Karpas-422 (cell line): ENCODE measurements at places on chromosomes 6 and 20. TPM values are rescaled to one million over a fixed set of nuclear protein-coding genes. Genes with fewer than 3 reads are reported as not detected.

- no peak overlapping the region for H3K4me3 ChIP-seq
- peak; percentile 69 for DNase-seq
- H3K27me3 ChIP-seq: no peaks in the 10 kb centered on the region
- H3K4me1 ChIP-seq: no peaks in the 10 kb centered on the region
- no peaks in the 10 kb centered on the region for H3K36me3 ChIP-seq
These were observed 597.9 kb downstream of the EPM2A start for GRCh38 chr6:145137425-145137824.

LST1 gene
- 5.1 and 6.6 TPM in 2 replicates for total RNA-seq

FAM50B gene
- 0.48 TPM in 1 of 2 replicates, not detected in the other for total RNA-seq

DNA sequence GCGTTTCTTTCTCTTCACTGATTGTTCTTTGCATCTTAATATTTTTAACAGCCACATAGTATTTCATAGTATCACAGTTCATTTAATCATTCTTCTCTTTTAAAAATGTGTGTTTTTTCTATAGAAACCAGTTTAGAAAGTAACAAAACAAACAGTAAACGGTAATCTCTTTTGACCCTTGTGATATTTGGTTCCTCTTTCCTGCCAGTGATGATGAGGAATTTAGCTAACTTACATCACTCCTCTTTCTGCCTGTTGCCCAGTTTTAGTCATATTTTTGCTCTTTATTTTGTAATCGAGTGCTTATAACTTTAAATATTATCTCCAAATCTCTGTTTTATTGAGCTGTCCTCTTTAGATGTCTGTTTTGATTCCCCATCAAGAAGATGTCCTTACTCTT, 38.1 kb upstream of the ZBTB24 start:
- H3K4me3 ChIP-seq: no peak overlapping the region
- H3K4me1 ChIP-seq: no peaks in the 10 kb centered on the region
- H3K27me3 ChIP-seq: no peaks in the 10 kb centered on the region
- no peaks in the 10 kb centered on the region for H3K36me3 ChIP-seq
- no peak for DNase-seq
- no peak overlapping the region for H3K27ac ChIP-seq

DNA sequence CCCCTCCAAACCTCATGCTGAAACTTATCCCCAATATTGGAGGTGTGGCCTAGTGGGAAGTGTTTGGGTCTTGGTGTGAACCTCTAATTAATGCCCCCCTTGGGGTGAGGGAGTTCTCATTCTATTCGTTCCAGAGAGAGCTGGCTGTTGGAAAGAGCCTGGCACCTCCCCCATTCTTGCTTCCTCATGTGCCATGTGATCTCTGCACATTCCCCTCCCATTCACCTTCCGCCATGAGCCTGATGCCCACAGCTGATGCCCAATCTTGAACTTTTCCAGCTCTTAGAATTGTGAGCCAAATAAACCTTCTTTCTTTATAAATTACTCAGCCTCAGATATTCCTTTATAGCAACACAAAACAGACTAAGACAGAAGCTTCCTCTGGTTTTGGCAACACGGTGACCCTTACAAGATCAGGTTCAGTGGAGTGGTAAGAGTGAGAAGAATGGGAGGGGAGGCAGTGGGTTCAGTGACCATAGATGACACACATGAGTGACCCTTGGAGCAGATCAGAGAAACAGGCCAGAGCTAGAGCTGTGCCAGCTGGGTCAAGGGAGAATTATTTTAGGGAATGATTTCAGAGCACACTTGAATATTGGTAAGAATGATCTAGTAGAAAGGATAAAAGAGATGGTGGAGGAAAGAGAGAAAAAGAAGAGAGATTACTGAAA, 176.4 kb downstream of the LY86 start:
- DNase-seq: no peak
- H3K36me3 ChIP-seq: no peaks in the 10 kb centered on the region
- H3K27me3 ChIP-seq: no peaks in the 10 kb centered on the region
- H3K4me3 ChIP-seq: no peak overlapping the region
- H3K4me1 ChIP-seq: no peaks in the 10 kb centered on the region

GRCh38 chr6:123550052-123550617, 86.6 kb downstream of the TRDN start:
- H3K4me1 ChIP-seq: no peaks in the 10 kb centered on the region
- no peak overlapping the region for H3K4me3 ChIP-seq

DNA sequence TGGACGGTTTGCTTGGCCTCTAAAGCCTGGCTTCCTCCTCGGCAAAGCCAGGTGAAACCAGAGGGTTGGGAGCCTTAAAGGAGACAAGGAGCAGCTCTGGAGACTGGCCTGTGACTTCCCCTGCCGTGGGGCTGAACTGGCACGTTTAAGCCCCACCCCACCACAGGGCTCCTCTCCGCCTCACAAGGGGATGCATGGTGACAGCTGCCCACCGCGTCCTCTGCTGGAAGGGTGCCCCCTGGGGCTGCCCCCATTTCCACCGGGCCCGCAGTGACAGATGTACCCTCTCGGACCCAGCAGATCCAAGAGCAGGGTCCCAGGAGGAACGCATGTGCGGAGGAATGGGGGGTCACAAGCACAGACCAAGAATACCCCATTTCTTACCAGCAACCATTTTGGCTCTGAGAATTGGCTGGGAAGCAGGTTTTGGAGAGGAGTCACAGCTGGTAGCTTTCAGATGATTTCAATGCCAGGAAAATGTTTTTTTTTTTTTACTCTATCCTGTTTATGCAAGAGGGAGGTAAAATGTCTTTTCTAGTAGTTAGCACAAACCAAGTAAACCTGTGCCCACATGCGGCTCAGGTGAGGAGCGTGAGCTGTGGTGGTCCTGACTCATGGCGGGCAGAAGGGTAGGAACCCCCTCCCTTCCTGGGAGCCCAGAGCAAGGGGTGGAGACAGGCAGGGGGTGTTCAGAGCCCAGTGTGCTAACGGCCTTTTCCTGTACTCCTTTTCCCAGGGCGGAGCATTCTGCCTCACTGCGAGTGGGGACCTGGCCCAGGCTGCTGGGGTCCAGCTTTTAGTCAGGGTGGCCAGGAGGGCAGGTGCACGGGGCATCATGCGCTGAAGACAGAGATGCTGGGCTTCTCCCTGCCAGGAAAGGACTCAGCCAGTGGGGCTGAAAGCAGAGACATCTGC, 33.0 kb downstream of the FRMD1 start:
- H3K4me3 ChIP-seq: no peak overlapping the region
- H3K27me3 ChIP-seq: no peaks in the 10 kb centered on the region
- DNase-seq: no peak
- no peaks in the 10 kb centered on the region for H3K36me3 ChIP-seq
- H3K4me1 ChIP-seq: no peaks in the 10 kb centered on the region

DNA sequence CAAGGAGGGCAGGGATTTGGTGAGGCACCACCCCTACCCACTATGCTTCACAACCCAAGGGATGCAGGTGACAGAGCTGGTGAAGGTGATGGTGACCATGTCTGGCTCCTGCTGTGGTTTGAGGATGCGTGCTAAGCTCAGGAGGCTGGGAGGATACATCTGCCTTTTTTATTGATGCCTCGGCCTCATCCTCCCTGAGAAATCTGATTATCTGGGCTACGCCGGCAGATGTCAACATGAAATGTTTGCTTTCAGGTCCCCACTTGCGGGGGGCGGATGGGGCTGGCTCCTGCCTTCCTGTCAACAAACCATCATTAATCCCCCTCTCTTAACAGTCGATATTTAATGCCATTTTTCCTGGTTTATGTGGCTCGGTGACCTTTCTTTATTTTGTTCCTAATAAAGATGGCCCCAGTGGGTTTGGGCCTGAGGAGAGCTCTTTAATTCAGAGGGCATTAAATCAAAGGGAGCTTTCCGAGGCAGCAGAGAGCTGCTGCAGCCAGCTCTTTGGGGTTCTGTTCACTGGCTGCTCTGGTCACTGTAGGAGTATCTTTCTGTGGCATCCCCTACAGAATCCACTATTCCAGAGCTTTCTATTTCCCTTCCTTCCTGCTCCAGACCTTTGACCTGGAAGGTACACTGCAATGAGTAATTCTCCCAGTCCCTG, 33.5 kb upstream of the LRFN2 start:
- H3K27me3 ChIP-seq: no peaks in the 10 kb centered on the region
- H3K4me1 ChIP-seq: no peaks in the 10 kb centered on the region
- no peaks in the 10 kb centered on the region for H3K36me3 ChIP-seq
- H3K4me3 ChIP-seq: no peak overlapping the region
